ENCODE measurements at places on chromosomes 2 and 18.

GRCh38 chr2:216194013-216194412, 84.9 kb downstream of the XRCC5 start:
- no peak for DNase-seq

GRCh38 chr2:96622544-96622943, 15.6 kb downstream of the KANSL3 start:
- DNase-seq: no peak

GRCh38 chr2:138107288-138107687, 143.0 kb downstream of the HNMT start:
- no peak for DNase-seq

DNA sequence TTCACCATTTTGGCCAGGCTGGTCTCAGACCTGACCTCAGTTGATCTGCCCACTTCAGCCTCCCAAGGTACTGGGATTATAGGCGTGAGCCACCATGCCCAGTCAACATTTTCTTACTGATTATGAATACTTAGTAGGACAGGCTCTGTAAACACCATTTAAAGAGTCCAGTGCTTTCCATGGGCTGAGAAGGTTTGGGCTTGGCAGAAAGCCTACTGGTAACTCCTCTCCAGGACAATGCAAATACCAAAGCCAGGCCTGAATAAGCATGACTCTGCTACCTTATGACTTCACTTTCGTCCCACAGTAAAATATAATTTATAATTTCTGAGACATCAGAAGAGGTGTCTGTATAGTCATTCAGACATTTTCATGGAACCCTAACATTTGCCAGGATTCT, 60.2 kb upstream of the FAM117B start:
- DNase-seq: no peak

DNA sequence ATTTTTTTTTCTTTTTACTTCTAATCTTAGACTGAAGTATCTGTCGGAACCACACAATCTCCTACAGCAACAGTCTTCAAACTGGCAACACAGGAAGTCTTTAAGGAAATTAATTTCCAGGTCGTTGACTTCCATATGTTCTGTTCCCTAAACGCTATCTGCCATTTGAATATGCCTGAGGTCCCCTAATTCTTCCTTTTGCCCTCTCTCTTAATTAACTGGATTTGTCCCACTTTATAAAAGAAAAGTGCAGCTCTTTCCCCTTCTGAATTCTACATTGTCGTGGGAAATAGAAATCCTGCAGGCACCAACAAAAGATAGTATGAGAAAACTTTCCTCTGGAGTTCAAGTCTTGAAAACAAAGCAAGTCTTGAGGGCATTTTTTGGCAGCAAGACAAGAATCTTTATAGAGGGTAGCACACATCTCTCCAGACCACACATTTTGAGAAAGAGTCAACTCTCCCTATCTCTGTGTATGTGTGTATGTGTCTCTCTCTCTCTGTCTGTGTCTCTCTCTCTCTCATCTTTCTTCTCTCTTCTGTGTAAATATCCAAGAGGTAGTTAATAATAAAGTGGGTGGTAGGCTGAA, 879.8 kb downstream of the SOCS6 start:
- no peak for DNase-seq

DNA sequence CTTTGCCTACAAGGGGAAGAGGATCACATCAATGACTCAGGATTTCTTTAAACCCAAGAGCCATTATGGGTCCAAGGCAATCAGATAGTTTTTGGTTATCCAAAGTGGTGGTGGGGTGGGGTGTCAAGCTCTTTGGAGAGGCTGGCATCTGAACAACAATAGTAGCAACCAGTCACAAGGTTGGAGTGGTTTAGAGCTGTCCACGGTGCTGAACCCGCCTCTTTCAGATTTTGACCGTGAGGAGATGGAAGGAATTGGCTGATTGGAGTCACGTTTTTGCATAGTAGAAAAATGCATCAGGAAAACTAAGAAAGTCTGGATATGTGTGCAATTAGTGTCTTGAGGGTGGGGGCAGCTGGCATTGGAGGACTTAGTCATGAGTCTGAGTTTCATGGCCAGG, 159.9 kb downstream of the LOXHD1 start:
- no peak for DNase-seq

GRCh38 chr2:165239230-165239629, at the start of gene SCN2A:
SCN2A (plus strand) TSS chr2:165239414; CDS start chr2:165295824, 56,410 bp downstream.
- no peak for DNase-seq

GRCh38 chr18:31454066-31454708, 6.6 kb downstream of the DSG3 start:
- no peak for DNase-seq

DNA sequence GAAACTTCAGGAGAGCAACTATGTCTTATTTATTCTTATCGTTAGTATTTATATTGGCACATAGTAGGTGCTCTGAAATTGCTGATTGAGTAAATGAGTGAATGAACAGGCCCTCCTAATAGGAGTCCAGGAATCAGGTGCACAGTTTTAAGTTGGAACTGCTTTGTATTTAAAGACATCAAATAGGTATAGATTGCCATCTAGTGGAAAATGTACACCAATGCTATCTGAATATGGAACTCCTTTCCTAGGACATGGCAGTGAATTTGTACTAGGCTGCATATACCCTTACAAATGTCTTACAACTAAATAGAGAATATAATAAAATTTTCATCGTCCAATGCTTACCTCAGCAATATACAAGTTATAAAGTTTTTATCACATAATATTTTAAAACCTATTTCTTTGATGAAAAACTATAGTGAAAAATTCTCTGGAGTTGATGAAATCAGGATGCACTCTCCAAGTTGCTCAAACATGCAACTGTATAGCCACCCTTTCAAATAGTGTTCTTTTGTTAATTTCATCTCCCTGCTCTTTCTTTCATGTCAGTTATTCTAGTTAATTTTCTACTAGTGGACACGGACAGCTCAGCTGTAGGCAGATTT, 318.9 kb upstream of the SYT4 start:
- no peak for DNase-seq

GRCh38 chr18:67117804-67118203, 398.7 kb downstream of the DSEL start:
- DNase-seq: no peak

DNA sequence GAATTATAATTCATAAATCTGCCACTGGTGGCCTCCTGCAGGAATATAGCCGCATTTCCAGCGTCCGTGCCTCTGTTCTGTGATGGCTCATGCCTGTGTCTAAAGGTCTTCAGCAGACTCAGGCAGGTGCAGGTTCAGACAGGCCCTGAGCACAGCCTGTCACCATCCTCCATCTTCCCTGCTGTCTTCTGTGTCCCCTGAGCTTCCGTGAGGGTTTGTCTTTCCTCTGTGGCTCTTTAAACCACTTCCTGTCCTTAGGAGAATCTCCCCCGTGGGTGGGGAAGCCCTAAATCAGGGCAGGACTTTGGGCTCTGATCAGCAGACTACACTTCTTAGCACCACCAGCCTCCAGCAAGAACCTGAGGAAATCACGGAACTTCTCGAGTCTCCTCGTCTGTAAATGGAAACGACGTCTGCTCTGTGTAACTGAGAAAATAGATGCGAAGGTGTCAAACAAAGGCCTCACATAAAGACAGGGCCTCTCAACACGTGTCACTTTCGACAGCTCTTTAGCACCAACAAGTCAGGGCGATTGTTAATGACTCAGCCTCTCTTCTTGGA, 24.1 kb upstream of the NFATC1 start:
- no peak for DNase-seq

- no peak for DNase-seq
These were observed 78.6 kb downstream of the CALCRL start for GRCh38 chr2:187369471-187369870.

DNA sequence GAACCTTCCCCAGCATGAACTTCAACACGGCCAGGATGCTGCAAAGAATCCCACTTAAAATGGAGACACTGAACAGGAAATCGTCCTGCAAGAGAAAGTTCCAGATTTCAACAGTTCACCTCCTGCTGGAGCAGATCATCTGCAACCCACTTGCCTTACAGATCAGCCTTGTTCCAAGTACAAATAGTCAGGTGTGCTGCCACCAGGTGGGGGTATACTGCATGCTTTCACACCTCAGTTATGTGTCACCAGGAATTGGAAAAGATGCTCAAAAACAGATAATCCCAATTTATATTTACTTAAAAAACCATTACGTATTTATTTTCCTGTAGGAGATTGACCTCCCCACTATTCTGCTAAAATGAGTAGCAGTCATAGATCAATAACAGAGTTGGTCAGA, 212.3 kb downstream of the MGAT5 start:
- DNase-seq: no peak

DNA sequence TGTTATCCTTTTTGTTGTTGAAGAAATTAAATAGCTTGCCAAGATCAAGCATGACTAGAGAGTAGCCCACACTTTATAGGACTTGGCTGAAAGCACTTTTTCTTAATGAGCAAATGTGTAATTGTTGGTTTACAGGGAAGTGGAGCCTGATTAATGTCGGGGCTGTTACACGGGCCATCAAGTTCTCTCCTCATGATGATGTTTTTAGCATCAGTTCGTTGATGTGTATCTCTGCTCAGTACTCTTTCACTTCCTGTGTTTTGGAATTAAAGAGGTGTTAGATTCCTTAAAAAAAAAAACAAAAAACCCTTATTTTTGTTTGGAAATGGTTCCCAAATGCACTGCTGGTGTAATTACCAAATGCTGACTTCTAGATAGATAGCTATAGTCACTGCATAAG, 114.2 kb downstream of the PTPRM start:
- DNase-seq: no peak

DNA sequence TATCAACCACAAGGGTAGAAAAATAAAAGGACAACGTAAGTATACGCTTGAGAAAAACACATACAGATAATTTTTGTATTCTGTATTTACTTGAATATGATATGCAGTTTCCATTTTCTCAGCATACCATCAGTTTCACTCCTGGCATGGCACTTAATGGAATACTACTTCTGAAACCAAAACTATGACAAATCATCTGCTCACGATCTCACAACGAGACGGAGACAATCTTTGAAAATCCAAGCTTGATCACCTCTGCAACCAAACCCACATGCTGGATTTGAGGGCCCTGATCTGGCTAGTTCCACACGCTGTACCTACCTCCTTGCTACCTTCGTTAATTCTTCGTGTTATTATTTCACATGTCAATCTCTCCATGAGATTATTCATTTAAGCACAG, 387.6 kb downstream of the NBAS start:
- no peak for DNase-seq

DNA sequence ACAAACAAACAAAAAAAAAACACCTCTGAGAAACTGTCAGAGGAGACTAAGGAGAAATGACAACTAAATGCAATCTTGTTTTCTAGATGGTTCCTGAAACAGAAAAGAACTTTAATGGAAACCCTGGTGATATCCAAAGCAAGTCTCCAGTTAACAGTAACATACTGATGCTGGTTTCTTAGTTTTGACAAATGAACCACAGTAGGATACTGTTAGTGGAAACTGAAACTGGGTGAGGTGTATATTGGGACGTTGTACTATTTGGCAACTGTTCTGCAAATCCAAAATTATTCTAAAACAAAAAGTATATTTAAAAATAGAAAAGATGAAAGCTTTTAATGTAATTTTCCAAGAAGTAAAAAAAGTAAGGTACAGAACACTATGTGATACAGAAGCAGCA, 11.4 kb downstream of the SESTD1 start:
- no peak for DNase-seq

GRCh38 chr2:102058293-102058833, 66.6 kb downstream of the IL1R2 start:
- no peak for DNase-seq

GRCh38 chr18:25724997-25725396, 365.4 kb downstream of the SS18 start:
- DNase-seq: no peak

DNA sequence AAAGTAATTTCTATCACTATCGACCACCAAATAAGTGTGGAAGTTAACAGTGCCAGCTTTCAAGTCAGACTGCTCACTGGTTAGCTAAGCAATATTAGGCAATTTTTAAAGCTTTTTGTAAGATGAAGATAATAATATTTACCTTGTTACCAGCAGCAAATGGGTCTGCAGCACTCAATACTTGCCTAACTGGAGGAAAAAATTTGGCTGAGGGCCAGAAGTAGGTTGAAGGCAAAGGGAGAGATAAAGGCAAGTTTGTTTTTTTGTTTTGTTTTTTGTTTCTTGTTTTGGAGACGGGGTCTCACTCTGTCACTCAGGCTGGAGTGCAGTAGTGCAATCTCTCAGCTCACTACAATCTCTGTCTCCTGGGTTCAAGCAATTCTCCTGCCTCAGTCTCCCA, 675.9 kb downstream of the DPP10 start:
- DNase-seq: no peak

DNA sequence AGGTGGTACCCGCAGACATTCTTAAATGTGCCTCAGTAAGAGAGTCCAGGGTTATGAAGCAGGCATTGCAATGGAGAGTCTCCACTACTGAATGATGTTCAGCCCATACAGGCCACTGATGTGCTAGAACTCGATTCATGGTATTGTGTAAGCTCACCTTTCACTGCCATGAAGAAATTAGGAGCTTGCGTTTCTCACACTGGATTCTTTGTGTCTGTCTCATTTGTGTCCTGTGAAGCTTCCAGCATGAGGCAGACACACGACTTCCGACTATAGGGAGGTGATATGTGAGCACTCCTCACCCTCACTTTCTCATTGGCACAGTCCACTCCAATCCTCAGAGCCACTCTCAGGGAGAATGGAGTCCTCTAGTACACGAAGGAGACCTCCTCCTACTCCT, 677.4 kb upstream of the RAB6C start:
- DNase-seq: no peak

- DNase-seq: no peak
These were observed 68.7 kb downstream of the DIS3L2 start for GRCh38 chr2:232030229-232030628.

DNA sequence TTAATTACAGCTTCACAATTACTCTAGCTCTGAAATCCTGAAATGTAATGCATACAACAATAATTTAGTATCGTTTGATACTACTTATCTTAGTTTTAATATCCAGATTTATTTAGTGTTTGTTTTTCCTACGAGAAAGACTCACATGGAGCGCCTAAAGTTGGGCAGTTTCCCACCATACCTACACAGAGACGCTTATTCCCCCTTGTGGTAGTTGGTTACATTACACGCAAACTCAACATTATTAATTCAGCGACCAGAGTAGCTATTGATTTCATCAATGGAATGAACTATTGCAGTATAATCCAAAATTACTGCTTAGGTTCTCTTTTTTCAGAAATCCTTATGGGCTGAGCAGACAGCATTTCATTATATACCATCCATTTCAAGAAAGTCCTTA, 164.0 kb upstream of the REG3G start:
- no peak for DNase-seq

- DNase-seq: no peak
These were observed 72.9 kb downstream of the MAP3K20 start for GRCh38 chr2:173148520-173148919.

DNA sequence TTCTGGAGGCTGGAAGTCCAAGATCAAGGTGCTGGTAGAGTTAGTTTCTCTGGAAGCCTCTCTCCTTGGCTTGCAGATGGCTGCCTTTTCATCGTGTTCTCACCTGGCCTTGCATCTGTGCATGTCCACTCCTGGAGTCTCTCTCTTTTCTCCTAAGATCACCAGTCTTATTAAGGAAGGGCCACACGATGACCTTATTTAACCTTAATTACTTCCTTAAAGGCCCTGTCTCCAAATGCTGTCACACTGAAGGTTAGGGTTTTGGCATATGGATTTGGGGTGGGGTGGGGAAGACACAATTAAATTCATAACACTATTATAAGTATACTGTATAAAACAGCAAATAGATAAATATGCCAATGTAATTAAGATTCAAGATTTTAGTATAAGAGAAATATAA, 402.4 kb upstream of the HS6ST1 start:
- DNase-seq: no peak

- no peak for DNase-seq
These were observed 134.4 kb upstream of the LTBP1 start for GRCh38 chr2:32812316-32812715.

GRCh38 chr2:23624378-23624777, 239.4 kb downstream of the KLHL29 start:
- DNase-seq: no peak

GRCh38 chr2:20589975-20590703, 60.8 kb downstream of the HS1BP3 start:
- no peak for DNase-seq

All from anterior cingulate cortex (tissue), 58 donors.